ENCODE measurements at places on chromosomes 1 and 21. TPM values are rescaled to one million over a fixed set of nuclear protein-coding genes. Genes with fewer than 3 reads are reported as not detected.

GRCh38 chr1:239426821-239427475 is 40.6 kb downstream of the CHRM3 start:
- H3K36me3 ChIP-seq: no peaks in the 10 kb centered on the region
- DNase-seq: no peak
- H3K4me1 ChIP-seq: peaks cover 35% of the 10 kb centered on the region

GRCh38 chr1:3691421-3692204 is 39.3 kb downstream of the TP73 start:
- H3K36me3 ChIP-seq: no peaks in the 10 kb centered on the region
- DNase-seq: no peak
- H3K27ac ChIP-seq: no peak overlapping the region
- peaks cover 6% of the 10 kb centered on the region for H3K4me1 ChIP-seq
- H3K27me3 ChIP-seq: no peaks in the 10 kb centered on the region

DNA sequence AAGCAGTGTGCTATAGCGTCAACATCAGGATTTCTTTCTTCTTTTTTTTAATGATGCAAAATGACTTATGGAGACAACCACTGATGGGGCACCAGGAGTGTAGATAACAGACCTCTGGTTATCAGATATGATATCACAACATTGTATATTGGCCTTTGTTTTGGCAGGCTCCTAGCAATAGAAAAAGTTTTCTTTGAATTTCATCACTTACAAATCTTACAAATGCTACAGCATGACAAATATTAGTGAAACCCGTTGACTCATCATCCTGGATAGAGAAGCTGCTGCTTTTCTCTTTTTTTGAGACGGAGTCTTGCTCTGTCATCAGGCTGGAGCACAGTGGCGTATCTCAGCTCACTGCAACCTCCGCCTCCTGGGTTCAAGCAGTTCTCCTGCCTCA is 92.9 kb downstream of the LTN1 start:
- no peak for DNase-seq
- H3K36me3 ChIP-seq: no peaks in the 10 kb centered on the region
- H3K4me3 ChIP-seq: no peak overlapping the region
- H3K4me1 ChIP-seq: no peaks in the 10 kb centered on the region
- H3K27me3 ChIP-seq: no peaks in the 10 kb centered on the region

- peaks cover 28% of the 10 kb centered on the region for H3K36me3 ChIP-seq
- no peaks in the 10 kb centered on the region for H3K27me3 ChIP-seq
- no peak overlapping the region for H3K4me3 ChIP-seq
- no peak overlapping the region for H3K27ac ChIP-seq
- no peak for DNase-seq
Observed at GRCh38 chr1:248852481-248853405, 6.1 kb downstream of the ZNF692 start.

GRCh38 chr1:42824481-42825035 is 7.4 kb upstream of the SVBP start:
- H3K36me3 ChIP-seq: no peaks in the 10 kb centered on the region
- no peak overlapping the region for H3K27ac ChIP-seq
- H3K4me1 ChIP-seq: peaks cover 12% of the 10 kb centered on the region
- H3K4me3 ChIP-seq: no peak overlapping the region
- H3K27me3 ChIP-seq: no peaks in the 10 kb centered on the region

DNA sequence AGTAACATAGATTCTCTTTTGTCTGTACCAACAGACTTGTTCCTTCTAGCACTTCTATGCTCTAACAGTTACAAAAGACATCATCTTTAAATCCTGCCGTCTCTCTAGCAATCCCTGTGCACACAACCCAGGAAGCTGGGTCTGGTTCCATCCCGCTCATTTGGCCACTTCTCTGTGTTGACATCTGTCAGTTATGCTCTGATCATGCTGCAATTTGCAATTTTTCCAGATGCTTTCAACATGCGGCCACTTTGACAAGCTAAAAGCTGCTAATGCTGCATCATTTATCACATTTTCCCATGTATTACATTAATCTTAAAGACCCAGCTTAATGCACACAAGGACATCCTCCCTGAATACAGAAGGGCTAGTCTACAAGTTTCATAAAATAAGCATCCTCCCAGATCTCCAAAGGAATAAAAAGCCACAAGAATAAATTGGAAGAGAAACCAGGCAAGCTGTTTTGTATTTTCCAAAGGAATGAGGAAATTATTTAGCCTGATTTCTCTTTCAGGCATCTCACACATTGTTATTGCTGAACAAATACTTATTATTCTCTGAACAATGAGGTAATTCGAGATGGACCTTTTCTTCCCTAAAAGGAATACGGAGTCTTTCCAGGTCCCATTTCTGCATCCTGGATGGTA is 19.0 kb upstream of the LRRC52 start:
- H3K4me1 ChIP-seq: no peaks in the 10 kb centered on the region
- no peak overlapping the region for H3K4me3 ChIP-seq
- no peak for DNase-seq
- no peaks in the 10 kb centered on the region for H3K36me3 ChIP-seq

- H3K4me1 ChIP-seq: no peaks in the 10 kb centered on the region
- H3K27me3 ChIP-seq: no peaks in the 10 kb centered on the region
- H3K27ac ChIP-seq: no peak overlapping the region
- no peak overlapping the region for H3K4me3 ChIP-seq
- H3K36me3 ChIP-seq: no peaks in the 10 kb centered on the region
Observed at GRCh38 chr21:28375708-28376385, 616.8 kb downstream of the LTN1 start.

GRCh38 chr1:107225706-107226105 is 84.9 kb downstream of the NTNG1 start:
- DNase-seq: no peak
- H3K4me1 ChIP-seq: no peaks in the 10 kb centered on the region
- no peaks in the 10 kb centered on the region for H3K36me3 ChIP-seq

DNA sequence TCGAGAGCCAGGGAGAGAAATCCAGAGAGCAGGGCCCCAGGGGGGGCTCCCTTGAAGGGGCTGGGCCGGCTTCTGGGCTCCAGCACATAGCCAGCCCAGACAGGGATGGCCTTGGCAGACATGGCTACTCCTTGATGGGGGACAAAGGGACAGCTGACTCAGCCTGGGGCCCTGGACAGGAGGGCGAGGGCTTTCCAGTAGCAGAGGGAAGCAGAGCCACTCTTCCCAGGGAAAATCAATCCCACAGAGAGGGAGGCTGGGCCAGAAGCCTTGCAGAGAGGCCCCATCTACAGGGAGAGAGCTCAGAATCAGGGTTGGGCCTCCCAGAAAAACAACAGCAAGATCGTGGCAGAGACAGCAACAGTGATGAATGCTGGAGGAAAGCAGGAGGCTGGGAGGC is 15.6 kb downstream of the IGFN1 start:
- no peak overlapping the region for H3K4me3 ChIP-seq
- DNase-seq: no peak
- H3K4me1 ChIP-seq: no peaks in the 10 kb centered on the region
- no peaks in the 10 kb centered on the region for H3K36me3 ChIP-seq

- no peak for DNase-seq
- no peak overlapping the region for H3K27ac ChIP-seq
- no peak overlapping the region for H3K4me3 ChIP-seq
- H3K27me3 ChIP-seq: no peaks in the 10 kb centered on the region
- no peaks in the 10 kb centered on the region for H3K36me3 ChIP-seq
- H3K4me1 ChIP-seq: peaks cover 11% of the 10 kb centered on the region
Observed at GRCh38 chr1:80896781-80897356, 903.9 kb upstream of the ADGRL2 start.

DNA sequence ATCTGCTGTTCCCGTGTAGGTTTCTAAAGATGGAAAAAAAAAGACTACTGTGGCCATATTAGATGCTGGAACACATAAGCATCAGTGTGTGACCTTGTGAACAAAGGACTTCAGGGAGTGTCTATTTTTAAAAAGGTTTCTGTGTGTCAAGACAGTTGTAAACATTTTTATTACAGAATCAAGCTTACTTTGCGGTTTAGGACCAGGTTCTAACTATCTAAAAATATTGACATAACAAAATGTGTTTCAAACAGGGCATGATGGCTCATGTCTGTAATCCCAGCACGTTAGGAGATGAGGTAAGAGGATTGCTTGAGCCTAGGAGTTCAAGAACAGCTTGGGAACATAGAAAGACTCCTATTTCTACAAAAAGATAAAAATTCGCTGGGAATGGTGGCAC is 7.1 kb upstream of the DDI2 start:
- H3K27ac ChIP-seq: no peak overlapping the region
- H3K27me3 ChIP-seq: no peaks in the 10 kb centered on the region
- DNase-seq: no peak

DNA sequence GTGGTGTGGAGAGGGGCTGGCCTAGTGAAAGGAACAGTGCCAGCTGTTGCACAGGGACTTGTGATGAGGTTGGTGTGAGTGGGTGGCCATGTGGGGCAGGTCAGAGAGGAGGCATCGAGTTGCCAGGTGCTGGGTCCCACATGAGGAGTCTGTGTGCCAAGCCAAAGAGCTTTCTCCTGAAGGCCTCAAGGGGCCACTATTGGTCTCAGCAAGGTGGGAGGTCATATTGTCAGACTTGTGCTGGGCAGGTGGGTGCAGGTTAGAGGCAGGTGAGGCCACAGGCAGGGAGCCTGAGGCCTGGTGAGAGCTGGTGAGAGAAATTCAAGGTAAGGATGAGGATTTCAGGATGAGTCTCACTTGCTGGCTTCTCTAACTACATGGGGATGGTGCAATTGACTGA is 256.8 kb downstream of the DISC1 start:
- no peak overlapping the region for H3K4me3 ChIP-seq
- H3K4me1 ChIP-seq: no peaks in the 10 kb centered on the region
- H3K27ac ChIP-seq: no peak overlapping the region
- H3K36me3 ChIP-seq: no peaks in the 10 kb centered on the region
- DNase-seq: no peak
- no peaks in the 10 kb centered on the region for H3K27me3 ChIP-seq

DNA sequence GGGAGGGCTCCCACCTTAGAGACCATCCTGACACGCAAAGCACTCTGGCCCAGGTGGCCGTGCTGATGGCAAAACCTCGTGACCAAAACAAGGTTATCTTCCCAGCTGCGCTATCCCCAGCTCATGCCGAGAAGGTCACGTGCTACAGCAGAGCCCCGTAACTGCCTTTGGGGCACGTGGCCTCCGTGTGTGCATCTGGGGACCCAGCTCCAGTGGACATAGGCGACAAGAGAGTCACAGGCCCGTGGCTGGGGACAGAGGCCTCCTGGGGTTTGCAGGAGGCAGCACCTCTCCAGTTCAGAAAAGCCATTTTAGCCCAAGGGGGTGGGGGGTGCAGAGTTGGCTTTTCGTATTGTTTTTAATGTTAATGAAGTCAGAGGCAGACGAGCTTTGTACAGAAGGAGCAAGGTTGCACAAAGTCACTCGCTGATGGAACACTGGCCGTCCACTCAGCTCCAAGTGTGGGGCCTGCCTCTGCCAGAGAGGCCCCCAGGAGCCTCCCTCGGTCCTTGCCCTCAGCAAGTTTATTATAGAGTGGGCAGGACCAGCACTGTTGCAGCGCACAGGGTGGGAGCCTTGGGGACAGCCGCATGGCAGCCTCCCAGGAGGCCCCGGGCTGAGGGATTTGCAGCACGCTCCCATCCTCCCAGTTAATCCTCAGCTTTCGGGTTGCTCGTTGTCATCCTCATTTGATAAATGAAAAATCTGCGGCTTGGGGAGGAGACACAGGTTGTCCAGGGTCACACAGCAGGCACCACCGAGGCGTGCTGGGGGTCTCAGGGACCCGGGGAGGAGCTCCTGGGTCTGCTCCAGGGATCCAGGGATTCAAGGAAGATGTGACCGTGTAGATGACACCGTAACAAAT is 8.0 kb upstream of the PDE9A start:
- no peaks in the 10 kb centered on the region for H3K27me3 ChIP-seq
- H3K27ac ChIP-seq: no peak overlapping the region
- no peak overlapping the region for H3K4me3 ChIP-seq
- no peaks in the 10 kb centered on the region for H3K36me3 ChIP-seq

DNA sequence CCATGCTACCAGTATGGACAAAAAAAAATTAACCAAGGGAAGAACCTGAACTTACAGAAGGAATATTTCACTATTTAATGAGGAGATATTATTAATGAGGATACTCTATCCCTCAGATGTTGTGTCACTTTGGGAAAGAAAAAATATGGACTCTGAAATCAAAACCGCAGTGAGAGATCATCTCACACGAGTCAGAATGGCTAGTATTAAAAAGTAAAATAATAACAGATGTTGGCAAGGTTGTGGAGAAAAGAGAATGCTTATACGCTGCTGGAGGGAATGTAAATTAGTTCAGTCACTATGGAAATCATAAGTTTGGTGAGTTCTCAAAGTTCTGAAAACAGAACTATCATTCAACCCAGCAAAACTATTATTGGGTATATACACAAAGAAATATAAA is 30.9 kb downstream of the TNFSF4 start:
- no peaks in the 10 kb centered on the region for H3K4me1 ChIP-seq
- no peaks in the 10 kb centered on the region for H3K36me3 ChIP-seq
- no peak for DNase-seq

DNA sequence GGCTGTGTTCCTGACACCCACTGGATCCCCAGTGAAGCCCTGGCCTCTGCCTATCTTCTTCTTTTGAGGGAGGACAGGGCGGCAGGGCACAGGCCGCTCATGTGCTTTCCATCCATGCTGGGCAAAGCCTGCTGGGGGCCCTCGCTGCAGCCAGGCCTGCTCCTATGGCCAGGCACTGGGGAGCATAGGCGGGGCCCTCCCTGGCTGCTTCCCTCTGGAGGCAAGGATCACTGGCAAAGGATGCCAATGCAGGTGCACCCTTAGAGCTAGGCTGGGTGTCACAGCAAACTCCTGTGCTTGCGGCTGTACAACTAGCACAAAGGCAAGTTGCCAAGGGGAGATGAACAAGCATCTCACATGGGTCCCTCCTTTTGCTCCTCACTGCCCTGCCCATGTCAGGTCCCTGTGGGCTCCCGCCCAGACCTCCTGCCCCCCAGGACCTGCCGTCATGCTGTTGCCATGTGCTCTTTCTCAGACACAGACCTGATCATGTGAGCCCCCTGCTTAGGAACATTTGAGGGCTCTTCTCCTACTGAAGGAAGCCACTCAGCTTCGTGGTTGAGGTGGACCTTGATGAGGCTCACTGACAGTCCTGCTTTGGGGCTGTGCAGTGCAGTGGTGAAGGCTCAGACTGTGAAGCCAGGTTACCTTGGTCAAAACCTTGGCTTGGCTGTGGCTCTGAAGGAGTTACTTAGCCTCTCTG is 393.6 kb downstream of the PTPRU start:
- no peak for DNase-seq
- H3K4me1 ChIP-seq: no peaks in the 10 kb centered on the region
- no peaks in the 10 kb centered on the region for H3K27me3 ChIP-seq
- H3K36me3 ChIP-seq: no peaks in the 10 kb centered on the region

GRCh38 chr21:42287193-42288083 is 27.8 kb downstream of the TFF3 start:
- no peaks in the 10 kb centered on the region for H3K4me1 ChIP-seq
- peaks cover 63% of the 10 kb centered on the region for H3K36me3 ChIP-seq
- H3K27me3 ChIP-seq: no peaks in the 10 kb centered on the region
- no peak overlapping the region for H3K27ac ChIP-seq
- DNase-seq: no peak

Gene ADSS2
- total RNA-seq: 42.0 TPM

Gene CASZ1
- total RNA-seq: 47.9 TPM

Gene CRYAA
- not detected for total RNA-seq

Gene CYYR1
- total RNA-seq: 7.5 TPM

Gene NFASC
- 20.7 TPM for total RNA-seq
